ENCODE measurements at places on chromosomes 3 and 15.

DNA sequence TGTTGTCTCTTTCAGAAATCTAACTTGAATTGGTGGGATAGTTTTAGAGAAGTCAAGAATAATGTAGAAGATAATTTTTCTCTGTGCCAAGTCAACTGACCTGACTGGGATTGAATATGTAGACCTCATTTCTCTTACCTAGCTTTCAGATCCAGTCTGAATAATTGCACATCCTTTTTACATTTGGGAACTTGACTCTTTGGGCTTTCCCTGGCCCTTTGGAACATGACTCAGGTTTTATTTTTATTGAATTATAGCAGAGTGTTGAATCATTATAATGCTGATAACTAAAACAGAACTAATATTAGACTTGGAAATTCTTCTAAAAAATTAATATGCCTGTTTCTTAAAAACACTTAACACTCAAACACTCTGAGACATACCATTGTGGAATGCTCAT lies 76.5 kb downstream of the PFN2 start:
- no peak for DNase-seq

- no peak for DNase-seq
Observed at GRCh38 chr15:62873203-62873602, 169.3 kb upstream of the TPM1 start.

DNA sequence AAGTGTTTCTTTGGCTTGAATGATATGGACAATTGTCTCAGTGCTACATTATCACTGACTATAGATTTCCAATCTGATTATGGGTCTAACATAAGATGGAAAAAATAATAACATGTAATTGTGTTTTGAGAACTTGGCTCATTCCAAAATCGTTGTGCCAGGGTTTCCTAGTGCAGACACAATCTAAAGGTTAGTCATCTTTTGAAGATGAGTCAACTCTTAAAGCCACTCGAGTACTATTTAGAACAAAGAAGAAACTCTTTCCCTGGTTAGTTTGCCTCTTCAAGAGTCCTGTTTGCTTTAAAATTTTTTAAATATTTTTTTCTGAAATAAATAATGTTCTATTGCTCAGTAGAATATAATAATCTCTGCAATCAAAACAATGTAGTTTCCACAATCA lies 301.0 kb downstream of the CADM2 start:
- no peak for DNase-seq

- no peak for DNase-seq
Observed at GRCh38 chr3:5198986-5199731, 11.7 kb downstream of the EDEM1 start.

DNA sequence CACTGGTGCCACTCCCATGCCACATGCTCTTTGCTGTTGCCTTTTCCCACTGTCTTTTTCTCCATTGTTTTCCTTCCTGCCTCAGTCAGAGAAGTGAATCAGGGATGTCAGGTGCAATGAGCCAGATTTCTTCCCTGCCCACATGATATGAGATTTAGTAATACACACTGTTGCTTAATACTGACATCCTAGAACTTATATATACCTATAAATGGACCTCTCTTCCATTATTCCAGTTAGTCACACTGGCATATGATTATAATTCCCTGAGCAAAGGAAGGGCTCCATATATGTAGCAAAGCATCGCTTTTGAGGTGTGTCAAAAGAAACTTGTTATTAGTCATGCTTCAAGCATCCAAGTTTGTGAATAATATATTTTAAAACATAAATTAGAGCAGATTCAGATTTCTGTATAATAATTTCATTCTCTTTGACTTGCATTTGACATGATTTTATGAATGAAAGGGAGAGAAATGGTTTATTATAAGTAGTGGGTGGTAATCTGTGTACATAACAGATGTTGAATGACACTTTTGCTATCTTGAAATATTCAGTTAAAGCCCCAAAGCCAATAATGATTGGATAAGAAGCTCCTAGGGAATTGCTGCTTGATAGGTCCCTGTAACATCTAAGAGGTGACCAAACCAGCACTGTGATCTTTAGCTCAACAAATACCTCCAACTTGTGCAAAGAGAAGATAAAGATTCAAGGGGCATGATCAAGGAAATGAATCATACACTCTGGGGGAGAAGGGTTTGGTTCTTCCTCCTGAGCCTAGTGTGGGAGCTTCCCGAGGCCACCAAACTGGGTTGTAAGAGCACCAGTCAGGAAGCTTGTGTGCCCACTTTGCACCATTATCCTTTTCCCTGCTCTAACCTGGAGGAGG lies 48.6 kb downstream of the CHST2 start:
- DNase-seq, result no peak

DNA sequence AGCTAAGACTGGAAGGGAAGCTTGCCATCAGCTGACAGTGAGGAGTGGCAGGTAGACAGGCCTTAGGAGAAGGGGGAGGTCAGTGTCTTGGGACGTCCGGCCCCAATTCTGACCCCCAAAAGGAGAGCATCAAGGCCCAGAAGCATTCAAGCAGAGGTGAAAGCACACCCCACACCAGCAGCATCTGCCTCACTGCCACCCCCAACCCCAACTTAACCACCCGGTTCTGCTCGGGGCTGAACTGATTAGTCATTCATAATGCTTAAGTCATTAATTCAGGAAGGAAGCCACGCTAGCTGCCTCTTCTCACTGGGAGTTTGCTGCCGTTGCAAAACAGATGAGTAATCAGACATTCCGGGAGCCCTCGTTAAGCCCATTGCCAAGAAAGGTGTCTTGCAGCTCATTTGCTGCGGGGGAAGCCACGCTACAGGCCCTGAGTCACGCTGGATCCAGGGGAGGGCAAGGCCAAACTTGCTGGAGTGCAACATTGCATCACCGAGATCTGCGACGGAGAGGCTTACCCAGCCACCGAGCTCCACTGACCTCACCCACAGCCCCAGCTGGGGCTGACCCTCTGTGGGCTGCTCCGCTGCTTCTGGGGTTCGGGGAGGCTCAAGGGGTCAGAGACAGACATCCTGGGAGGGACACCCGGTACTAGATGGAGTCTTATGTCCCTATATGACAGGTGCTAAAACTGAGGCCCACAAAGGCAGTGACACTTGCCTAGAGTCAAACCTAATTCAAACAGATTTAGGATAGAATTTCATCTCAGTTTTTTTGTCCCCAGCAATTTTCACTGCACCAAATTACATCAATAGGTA lies 46.4 kb upstream of the HES1 start:
- DNase-seq, result peak; percentile 32

GRCh38 chr3:24674261-24674660 lies 179.6 kb upstream of the THRB start:
- DNase-seq, result no peak

DNA sequence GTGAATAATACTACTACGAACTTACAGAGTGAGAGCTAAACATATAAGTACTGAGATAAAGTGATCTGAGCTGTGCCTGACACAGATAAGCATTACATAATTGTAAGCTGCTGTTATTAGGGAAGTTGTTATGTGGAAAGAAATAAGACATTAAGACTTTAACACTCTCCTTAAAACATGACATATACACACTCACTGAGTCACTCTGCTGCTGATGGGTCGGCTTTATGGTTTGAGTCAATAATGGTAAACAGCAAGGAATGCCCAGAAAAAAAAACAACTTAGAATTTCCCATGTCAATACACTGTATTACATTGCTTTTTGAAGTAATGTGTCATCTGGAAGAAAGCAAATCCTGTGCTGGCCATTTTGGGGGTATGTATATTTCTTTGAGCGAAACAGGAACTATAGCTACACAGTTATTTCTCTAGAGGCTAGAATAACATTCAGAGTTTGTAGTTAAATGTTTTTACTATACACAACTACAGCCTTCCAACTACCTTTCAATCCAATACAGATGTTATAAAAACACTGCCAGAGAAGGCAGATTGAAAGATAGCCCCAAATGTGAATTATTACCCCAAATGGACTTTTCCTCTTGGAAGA lies 22.8 kb upstream of the SPRED1 start:
- no peak for DNase-seq

- DNase-seq, result no peak
Observed at GRCh38 chr3:17765819-17766472, 23.5 kb upstream of the TBC1D5 start.

GRCh38 chr3:183331498-183331897 lies 78.4 kb downstream of the B3GNT5 start:
- DNase-seq, result no peak

GRCh38 chr3:122745369-122746021 lies 48.1 kb downstream of the HSPBAP1 start:
- DNase-seq, result no peak

DNA sequence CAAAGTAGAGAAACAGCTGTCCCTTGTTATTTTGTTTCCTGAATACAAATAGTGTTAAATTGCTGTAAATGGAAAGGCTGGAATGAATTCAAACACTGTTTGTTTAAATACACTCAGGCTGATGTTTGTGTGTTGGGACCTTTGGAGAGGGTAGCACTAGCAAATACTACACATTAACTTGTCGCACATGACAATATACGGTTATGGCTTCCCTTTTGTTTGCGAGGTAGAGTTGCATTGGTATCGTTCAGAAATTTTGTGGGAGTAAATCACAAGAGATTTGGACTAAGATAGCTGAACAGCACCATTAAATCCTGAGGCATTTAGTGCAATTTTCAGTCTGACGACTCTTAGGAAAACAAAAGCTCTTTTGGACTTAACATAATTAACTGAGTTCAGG lies 213.0 kb upstream of the ROBO2 start:
- DNase-seq, result no peak

DNA sequence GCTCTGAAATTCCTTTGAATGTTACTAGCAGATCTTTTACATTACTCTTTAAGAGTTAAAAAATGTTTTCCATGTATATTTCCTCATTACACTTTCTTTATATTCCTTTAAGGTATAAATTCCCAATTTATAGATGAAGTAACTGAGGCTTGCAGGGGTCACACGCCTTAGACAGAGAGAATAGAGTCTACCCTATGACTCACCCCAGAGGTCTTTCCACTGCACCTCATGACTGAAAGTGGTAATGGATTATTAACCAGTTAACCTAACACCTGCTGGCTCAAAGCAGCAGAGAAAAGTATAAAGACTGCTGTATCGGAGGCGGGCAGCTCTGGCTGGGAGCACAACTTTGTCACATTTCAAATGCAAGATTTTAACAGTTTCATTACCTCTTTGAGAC lies 37.7 kb downstream of the LDHAL6B start:
- no peak for DNase-seq

- no peak for DNase-seq
Observed at GRCh38 chr3:158217992-158218391, 108.1 kb downstream of the RSRC1 start.

Measured in Caco-2 (cell line).